ENCODE measurements at places on chromosomes 12 and 14.

DNA sequence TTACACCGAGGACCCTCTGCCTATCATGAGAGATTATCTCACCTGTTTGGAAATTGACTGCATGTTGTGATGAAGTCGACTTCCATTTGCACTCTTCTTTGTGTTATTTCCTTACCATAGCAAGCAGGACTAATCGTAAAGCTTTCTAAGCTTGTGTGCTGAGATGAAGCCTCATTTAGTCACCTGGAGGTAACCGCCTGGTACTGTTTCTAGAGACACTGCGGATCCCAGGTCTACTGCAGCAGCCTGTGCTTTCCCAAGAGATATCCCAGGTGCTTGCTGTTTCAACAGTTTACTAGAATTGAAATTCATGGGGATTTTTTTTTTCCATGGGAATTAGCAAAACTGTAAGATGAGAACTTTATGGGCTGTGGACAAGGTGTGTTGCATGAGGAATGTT is 131.8 kb downstream of the PTPRR start:
- no peak for DNase-seq

- DNase-seq: no peak
Measured at GRCh38 chr12:22348208-22348607, 13.7 kb upstream of the ST8SIA1 start.

DNA sequence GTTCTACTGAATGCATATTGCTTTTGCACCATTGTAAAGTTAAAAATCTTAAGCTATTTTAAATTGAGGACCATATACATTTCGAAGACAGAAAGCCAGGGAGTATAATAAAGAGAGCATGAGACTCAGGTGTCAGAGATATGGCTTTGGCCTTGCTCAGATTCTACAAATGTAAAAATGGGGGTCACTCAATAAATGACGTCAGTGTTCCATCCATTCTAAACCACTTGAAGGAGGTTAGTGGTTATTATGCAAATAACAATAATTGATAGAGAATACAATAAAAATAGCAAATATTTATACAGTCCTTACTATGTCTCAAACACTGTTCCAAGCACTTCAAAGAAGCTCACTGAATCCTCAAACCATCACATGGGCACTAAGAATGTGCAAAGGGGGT is 20.1 kb downstream of the RTN1 start:
- no peak for DNase-seq

DNA sequence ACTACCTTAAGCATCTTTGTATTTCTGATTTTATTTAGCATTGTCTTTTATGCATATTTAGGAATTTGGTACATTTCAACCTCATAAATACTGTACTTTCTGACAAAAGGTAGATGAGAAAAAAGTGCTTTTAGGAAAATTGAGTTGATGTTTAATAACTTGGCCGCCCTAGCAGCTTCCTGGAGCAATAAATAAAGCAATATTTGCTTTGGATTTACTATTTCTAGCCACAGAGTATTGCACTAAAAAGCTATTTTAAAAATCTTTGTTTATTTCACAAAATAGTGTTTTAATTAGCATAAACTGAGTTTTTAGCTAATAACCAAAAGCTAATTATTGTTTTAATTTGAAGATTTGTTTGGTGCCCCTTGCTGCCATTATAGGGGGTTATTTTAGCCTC is 9.5 kb downstream of the PAPOLA start:
- no peak for DNase-seq

DNA sequence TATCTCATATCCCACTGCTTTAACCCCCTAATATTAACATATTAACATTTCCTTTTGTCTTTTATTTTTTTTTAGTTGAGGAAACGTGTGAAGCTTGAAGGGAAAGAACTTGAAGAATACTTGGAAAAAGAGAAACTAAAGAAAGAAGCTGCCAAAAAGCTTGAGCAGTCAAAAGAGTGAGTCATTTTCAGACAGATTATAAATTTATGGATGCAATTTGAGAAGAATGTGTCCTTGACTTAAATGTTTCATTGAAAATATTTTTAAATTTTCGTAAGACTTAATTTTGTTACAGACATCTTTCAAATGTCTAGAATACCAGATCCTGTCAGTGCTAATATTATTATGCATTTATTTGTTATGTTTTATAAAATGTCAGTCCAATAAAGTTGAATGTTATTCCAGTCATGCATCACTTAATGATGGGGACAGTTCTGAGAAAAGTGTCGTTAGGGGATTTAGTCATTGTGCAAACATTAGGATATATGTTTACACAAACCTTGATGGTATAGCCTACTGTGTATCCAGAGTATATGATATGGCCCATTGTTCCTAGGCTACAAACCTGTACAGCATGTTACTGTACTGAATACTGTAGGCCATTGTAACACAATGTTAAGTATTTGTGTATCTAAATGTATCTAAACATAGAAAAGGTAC is 32.6 kb downstream of the CPSF2 start:
- no peak for DNase-seq

DNA sequence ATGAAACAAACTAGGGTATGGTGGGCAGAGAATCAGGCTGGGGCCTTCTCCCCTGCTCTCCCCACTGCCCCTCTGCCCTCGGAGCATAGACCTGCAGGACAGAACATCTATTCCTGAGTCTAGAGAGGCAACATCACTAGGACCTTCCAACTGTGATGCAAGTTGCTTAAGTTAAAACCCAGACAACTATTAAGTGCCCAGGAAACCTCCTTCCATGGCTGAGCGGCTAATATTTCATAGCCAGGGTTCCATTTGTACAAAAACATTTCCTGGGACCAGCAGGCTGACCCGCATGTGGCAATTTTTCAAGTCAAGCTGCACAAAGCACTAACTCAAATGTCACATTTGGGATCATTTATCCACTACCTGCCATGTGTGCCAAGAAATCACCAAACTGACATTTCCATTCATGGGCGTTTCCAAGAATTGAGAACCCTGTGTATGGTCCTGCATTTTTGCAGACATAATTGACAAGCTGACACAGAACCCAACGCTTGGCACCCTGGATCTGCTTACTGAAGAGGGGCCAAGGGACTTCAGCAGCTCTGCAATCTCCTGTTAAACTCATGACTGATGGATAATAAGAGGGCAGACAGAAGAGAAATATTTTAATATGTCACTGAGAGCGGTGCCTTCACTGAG is 32.7 kb downstream of the NT5DC3 start:
- no peak for DNase-seq

GRCh38 chr14:32203928-32204357 is 874 bp upstream of the RNU6-8 start:
- peak; percentile 4 for DNase-seq

DNA sequence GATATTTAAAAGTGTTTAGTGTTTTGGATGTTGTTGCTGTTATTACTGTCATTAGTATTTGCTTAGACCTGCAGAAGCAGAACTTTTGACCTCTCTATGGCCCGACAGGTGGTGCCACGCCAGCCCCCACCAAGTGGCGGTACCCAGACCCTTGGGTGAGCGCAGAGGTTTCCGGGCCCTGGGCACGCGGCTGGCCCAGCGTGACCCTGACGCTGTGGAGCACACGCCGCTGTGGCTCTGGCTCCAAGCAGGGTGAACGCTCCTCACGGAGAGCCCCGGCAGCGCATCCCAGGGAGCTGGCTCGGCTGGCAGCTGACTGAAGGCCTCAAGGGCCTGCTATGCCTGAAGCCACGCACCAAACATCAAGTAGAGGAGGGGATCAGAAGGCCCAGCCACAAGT is 22.6 kb downstream of the SLC25A47 start:
- DNase-seq: no peak

DNA sequence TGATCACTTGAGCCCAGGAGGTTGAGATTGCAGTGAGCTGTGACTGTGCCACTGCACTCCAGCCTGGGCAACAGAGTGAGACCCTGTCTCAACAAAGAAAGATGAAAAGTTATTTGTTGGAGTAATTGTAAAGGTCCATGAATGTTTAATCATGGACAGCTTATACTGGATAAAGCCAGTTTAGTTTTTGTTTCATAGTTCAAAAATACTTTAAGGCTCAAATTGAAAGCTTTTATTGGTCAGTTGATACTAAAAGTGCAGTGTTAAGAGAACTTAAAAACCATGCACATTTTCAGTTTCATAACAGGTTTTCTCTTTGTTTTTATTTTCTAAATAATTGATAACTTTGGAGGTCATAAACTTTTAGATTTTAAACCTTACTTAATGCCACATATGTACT is 108.4 kb downstream of the MON2 start:
- DNase-seq: no peak

DNA sequence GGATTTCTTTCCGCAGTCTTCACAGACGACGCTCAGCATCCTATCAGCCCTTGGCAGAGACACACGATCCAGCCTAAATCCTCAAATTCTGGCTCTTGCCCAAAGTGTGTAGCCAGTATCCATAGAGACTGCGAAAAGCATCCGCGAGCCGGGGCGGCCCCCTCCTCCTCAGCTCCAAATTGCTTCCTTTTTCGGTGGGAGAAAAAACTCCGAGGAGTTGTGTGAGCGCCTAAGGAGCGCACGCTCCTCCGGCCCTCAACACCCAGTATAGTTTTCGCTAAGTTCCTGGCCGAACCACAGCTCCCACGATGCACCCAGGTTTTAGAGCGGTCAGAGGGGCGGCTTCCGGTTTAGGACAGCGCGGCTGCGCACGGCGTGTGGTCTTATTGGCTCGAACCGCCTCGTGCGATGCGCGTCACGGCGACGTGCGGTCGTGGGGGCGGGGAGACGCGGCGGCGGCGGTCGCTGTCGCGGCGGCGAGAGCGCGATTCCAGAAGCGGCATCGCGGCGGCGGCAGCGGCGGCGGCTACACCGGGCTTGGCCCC is at the start of gene ADIPOR2:
TSS of gene ADIPOR2 (plus strand) at position 493 of the 545 bp plus-strand sequence. CDS start 63,274 bp downstream, outside the sequence.
- peak; percentile 100 for DNase-seq

GRCh38 chr12:48336061-48336460 is 14.7 kb downstream of the ZNF641 start:
- no peak for DNase-seq

DNA sequence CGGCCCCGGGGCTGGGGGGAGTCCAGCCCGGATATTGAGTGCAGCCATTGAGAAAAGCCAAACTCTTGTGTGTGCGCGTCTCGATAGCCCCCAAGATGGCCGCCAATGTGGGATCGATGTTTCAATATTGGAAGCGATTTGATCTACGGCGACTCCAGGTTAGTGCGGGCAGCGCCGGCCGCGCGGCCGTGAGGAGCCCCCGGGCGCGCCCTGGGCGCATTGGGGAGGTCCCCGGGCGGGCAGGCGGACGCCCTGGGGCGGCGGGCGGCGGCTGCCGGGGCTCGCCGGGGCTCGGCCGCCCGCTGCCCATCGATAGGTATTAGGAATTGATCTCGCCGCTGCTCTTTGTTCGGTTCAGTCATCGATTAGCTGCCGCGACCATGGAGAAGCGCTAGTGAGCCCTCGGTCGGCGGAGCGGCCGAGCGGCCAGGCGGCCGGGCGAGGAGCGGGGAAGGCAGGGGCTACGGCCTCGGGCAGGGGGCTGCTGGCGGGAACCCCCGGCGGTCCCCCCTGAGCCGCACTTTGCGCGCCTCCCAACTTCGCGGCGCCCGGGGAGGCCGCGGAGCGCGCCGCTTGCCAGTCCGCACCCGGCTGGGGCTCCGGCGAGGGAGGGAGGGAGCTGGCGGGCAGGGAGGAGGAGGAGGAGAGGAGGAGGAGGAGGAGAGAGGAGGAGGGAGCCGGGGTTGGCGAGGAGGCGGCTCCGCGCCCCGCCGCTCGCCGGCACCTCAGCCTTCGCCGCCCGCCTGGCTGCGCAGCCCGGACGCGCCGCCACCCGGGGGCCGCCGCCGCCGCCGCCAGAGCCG is 113.9 kb upstream of the MYL2 start:
- DNase-seq: no peak

- DNase-seq: no peak
Measured at GRCh38 chr14:74382231-74382630, 34.0 kb downstream of the VRTN start.

Measured in ACHN (cell line).